Activated CD4-positive, alpha-beta T cell treated with anti-CD3 and anti-CD28 coated beads for 36 hours (primary cell): ENCODE measurements at places on chromosomes 4 and X. TPM values are rescaled to one million over a fixed set of nuclear protein-coding genes. Genes with fewer than 3 reads are reported as not detected.

Gene DRP2
- total RNA-seq: 0.66 TPM

Gene RBM47
- total RNA-seq: 3.2 TPM

Gene PAGE1
- not detected for total RNA-seq

Gene CPEB2
- 6.7 TPM for total RNA-seq

Gene FAM53A
- 2.5 TPM for total RNA-seq

Gene GPM6B
- total RNA-seq: not detected

Gene PTPN13
- total RNA-seq: 1.4 TPM

GRCh38 chr4:145876531-145877180, 62.0 kb downstream of the ZNF827 start:
- no peak overlapping the region for H3K4me3 ChIP-seq
- peaks cover 35% of the 10 kb centered on the region for H3K36me3 ChIP-seq
- H3K27me3 ChIP-seq: no peaks in the 10 kb centered on the region
- peaks cover 11% of the 10 kb centered on the region for H3K4me1 ChIP-seq
- H3K27ac ChIP-seq: no peak overlapping the region

DNA sequence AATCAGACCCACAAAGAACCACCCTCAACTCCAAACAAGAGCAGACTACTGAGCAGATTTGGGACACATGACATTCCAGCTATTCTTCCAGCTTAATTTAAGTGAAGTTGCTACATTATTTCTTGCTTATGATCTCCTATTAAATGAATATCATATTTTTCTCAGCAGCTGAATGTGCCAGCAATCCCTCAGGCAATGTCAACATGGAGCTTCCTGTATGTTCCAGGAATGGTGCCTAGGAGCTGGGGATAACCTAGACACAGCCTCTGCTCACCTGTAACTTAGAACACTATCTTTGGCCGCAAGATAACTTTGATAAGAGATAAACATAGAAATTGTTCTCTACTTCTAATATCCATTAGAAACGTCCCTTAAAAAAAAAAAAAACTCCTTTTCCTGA, 274.4 kb upstream of the RASGEF1B start:
- DNase-seq: no peak
- H3K27me3 ChIP-seq: no peaks in the 10 kb centered on the region
- H3K36me3 ChIP-seq: no peaks in the 10 kb centered on the region
- no peak overlapping the region for H3K27ac ChIP-seq
- H3K4me1 ChIP-seq: peaks cover 2% of the 10 kb centered on the region
- H3K4me3 ChIP-seq: no peak overlapping the region

- no peaks in the 10 kb centered on the region for H3K36me3 ChIP-seq
- no peak overlapping the region for H3K27ac ChIP-seq
- H3K27me3 ChIP-seq: no peaks in the 10 kb centered on the region
- DNase-seq: no peak
- H3K4me3 ChIP-seq: no peak overlapping the region
Observed at GRCh38 chrX:45669715-45670340, 469.2 kb upstream of the DIPK2B start.

- no peak overlapping the region for H3K27ac ChIP-seq
- no peaks in the 10 kb centered on the region for H3K36me3 ChIP-seq
- DNase-seq: peak; percentile 78
- H3K27me3 ChIP-seq: no peaks in the 10 kb centered on the region
- no peaks in the 10 kb centered on the region for H3K4me1 ChIP-seq
Observed at GRCh38 chr4:186587416-186588018, 32.1 kb upstream of the MTNR1A start.

DNA sequence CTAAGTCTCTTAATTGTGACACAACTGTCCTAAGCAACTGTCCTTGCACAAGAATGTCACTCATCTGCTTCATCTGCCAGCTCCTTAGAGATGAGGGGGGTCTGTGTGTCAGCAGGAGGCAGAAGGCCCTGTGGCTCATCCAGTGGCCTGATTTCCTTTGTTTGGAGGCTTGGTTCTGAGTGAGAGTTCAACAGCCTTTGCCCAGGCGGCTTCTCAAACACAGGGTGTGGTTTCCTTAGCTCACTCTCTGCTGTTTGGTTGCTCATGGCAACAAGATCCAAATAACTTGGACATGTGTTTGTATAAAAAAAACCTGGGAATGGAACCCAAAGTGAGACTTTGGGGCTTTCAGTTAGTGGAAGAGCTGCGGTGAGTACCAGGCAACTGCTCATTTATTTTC, 46.6 kb downstream of the MAP7D3 start:
- peaks cover 29% of the 10 kb centered on the region for H3K4me1 ChIP-seq
- peaks cover 2% of the 10 kb centered on the region for H3K36me3 ChIP-seq
- H3K27ac ChIP-seq: no peak overlapping the region
- no peaks in the 10 kb centered on the region for H3K27me3 ChIP-seq
- no peak overlapping the region for H3K4me3 ChIP-seq

GRCh38 chr4:149403081-149403480, 412.6 kb downstream of the IQCM start:
- DNase-seq: no peak
- H3K4me1 ChIP-seq: no peaks in the 10 kb centered on the region
- H3K27ac ChIP-seq: no peak overlapping the region
- no peak overlapping the region for H3K4me3 ChIP-seq

DNA sequence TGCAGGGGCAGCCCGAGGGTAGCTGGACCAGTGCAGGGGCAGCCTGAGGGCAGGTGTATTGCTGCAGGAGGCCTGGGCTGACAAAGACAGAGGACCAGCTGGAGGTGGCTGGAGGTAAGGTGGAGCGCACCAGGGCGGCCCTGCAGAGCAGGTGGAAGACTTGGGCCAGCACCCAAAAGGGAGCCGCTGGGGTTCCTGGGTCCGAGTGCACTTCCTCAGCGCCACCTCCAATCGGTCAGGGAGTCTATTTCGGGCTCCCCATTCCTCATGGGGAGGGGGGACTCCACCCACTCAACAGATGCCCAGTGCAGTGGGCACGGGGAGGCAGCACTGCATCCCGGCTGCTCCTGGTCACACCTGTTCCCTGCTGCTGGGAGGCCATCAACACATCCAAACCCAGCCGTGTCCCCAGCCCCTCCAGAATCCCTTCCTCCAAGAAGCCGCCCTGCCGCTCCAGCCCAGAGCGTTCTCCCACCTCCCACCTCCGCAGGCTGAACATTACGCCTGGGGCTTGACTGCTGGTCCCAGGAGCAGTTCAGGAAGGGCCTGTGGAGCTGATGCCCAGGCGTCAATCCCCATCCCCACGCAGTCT, 1.5 kb downstream of the LRPAP1 start:
- no peaks in the 10 kb centered on the region for H3K27me3 ChIP-seq
- peaks cover 8% of the 10 kb centered on the region for H3K36me3 ChIP-seq
- peak overlapping the region; percentile 100 for H3K4me3 ChIP-seq
- peaks cover 20% of the 10 kb centered on the region for H3K4me1 ChIP-seq

GRCh38 chrX:12210196-12210815, 72.0 kb downstream of the FRMPD4 start:
- no peak overlapping the region for H3K4me3 ChIP-seq
- DNase-seq: no peak
- H3K27ac ChIP-seq: no peak overlapping the region
- no peaks in the 10 kb centered on the region for H3K36me3 ChIP-seq
- no peaks in the 10 kb centered on the region for H3K4me1 ChIP-seq

DNA sequence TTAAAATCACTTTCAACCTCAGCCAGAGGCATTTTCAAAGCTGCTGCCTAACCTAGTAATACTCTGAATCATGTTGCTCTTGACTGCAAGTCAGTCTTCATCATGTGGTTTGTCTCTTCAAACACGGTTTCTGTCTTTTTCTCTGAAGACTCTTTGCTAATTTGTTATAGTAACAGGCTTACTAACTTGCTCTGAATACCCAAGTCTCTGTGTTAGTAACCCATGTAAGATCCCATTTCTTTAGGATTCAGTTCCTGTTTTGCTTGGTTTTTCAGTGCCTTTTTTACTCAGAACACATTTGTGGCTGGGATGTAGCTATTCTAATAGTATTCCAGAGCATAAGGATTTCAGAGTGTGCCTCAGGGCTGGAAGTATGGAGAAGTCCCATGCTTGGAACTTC, 1450.6 kb upstream of the IGFBP7 start:
- H3K4me1 ChIP-seq: no peaks in the 10 kb centered on the region
- no peaks in the 10 kb centered on the region for H3K27me3 ChIP-seq
- no peak overlapping the region for H3K4me3 ChIP-seq
- H3K36me3 ChIP-seq: no peaks in the 10 kb centered on the region
- no peak overlapping the region for H3K27ac ChIP-seq
- DNase-seq: no peak

- H3K27ac ChIP-seq: no peak overlapping the region
- no peaks in the 10 kb centered on the region for H3K36me3 ChIP-seq
- H3K4me3 ChIP-seq: no peak overlapping the region
- H3K27me3 ChIP-seq: no peaks in the 10 kb centered on the region
Observed at GRCh38 chr4:61376301-61376700, 176.2 kb downstream of the ADGRL3 start.

DNA sequence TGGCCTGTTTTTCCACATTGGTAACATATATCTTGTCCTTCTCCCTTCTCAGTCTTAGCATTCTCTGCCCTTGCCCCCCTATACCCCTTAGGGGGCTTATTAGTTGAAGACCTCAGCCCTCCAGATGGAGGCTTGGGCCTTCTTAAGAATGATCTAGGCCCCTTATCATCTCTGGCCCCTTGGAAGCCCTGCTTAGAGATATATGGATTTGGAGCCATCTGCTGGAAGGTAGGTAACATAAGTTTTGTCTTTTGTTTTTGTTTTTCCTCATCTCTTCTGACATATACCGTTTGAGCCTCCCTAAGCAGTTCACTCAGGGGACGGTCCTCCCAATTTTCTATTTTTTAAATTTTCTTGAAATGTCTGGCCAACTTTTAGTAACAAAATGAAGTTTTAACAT, 48.3 kb upstream of the NAP1L2 start:
- no peaks in the 10 kb centered on the region for H3K36me3 ChIP-seq
- no peak overlapping the region for H3K27ac ChIP-seq
- no peak overlapping the region for H3K4me3 ChIP-seq
- H3K4me1 ChIP-seq: no peaks in the 10 kb centered on the region

DNA sequence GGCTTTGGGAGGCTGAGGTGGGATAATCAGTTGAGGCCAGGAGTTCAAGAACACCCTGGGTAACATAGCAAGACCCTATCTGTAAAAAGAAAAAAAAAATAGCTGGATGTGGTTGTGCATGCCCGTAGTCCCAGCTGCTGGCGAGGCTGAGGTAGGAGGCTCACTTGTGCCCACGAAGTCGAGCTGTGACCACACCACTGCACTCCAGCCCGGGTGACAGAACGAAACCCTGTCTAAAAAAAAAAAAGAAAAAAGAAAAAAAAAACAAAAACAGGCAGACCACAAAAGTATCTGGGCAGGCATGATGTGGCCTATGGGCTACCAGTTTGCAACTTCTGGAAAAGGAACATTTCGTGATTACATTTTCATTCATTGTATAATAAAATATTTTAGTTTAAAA, 38.1 kb upstream of the RASGEF1B start:
- H3K27ac ChIP-seq: no peak overlapping the region
- H3K4me1 ChIP-seq: peaks cover 40% of the 10 kb centered on the region
